ENCODE measurements at places on chromosomes 5 and 9.

GRCh38 chr5:56669534-56670483, 145.5 kb upstream of the MAP3K1 start:
- DNase-seq = peak; percentile 39

DNA sequence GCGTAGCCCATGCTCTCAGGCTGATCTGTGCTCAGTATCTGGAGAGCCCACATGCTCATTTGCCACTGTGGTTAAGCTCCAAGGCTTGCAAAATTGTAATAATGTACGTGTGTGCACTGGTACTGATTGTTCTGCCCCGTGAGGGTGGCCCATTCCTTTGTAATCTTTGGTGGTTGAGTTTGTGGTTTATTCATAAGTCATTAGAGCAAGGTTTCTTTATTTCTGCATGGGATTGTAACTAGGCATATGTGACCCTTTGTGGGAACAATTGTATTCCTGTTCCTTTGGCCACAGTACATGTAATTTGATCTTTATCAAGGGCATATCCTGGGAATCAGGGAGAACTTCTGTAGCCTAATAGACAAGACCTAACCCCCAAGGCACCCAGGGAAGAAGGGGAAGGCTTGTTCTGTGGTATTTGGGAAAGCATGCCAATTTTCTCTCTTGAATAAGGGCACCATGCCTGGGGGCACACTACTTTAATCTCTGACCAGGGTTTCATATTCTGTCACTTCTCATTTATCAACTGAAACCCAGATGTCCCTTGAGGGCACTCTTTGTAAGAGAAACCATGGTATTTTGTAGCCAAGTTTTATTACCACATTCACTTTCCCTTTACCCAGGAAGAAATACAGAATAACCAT, 74.6 kb downstream of the NPR3 start:
- peak; percentile 33 for DNase-seq

DNA sequence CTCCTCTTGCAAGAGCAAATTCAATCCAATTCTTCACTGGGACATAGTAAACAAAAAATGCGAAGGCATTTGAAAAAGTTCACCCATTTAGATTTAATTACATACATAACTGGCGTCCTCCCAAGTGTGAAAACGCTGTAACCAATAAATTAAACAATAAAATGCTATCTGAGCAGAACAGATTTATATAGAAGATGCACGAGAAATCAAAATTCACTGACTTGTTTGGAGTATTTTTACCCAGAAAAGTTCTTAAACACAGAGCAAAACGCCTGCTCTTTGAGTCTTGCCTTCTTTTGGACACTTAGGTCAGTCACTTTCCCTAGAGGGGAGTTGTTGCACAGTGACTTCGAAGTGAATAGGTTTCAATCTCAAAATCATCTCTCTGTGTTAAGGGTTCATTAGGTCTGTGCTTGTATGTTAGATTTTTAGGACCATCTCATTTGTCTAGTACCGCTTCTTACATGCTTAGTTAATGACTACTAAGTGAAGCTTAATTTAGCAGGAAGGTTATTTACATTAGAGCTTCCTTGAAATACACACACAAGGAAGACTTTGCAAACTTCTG, 1.9 kb downstream of the ALDH1A1 start:
- DNase-seq = no peak

DNA sequence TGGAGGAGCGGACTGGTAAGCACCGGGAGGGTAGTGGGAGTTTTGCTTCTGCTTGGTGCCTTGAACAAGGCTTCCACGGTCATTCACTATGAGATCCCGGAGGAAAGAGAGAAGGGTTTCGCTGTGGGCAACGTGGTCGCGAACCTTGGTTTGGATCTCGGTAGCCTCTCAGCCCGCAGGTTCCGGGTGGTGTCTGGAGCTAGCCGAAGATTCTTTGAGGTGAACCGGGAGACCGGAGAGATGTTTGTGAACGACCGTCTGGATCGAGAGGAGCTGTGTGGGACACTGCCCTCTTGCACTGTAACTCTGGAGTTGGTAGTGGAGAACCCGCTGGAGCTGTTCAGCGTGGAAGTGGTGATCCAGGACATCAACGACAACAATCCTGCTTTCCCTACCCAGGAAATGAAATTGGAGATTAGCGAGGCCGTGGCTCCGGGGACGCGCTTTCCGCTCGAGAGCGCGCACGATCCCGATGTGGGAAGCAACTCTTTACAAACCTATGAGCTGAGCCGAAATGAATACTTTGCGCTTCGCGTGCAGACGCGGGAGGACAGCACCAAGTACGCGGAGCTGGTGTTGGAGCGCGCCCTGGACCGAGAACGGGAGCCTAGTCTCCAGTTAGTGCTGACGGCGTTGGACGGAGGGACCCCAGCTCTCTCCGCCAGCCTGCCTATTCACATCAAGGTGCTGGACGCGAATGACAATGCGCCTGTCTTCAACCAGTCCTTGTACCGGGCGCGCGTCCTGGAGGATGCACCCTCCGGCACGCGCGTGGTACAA, 556 bp downstream of the PCDHGC3 start:
- DNase-seq = peak; percentile 84

GRCh38 chr9:79584655-79584982, 12.9 kb downstream of the TLE4 start:
- DNase-seq = no peak

GRCh38 chr9:123069010-123069481, 35.6 kb downstream of the GPR21 start:
- DNase-seq = peak; percentile 97

GRCh38 chr5:109454731-109455505, 45.1 kb upstream of the PJA2 start:
- DNase-seq = peak; percentile 35

DNA sequence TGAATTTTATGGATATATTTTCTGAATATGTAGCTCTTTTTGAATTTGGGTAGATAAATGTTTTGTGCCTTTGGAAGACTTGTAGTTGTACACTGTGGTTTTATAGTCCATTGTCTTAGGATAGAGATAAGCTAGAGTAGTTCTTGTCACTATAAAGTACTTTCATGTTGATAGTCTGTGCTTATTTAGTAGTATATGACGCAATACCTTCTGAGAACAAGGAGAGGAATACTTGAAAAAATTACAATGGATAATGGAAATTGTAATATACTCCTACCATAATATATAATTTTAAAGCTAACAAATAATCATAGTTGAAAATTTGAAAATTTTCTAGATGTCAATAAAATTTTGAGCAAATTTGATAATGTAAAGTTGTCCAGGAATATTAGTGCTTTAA, 664.0 kb downstream of the TLE4 start:
- DNase-seq = no peak

Measured in fibroblast of skin of right biceps (primary cell).